Cardiac fibroblast (primary cell): ENCODE measurements at places on chromosomes 1 and 21.

DNA sequence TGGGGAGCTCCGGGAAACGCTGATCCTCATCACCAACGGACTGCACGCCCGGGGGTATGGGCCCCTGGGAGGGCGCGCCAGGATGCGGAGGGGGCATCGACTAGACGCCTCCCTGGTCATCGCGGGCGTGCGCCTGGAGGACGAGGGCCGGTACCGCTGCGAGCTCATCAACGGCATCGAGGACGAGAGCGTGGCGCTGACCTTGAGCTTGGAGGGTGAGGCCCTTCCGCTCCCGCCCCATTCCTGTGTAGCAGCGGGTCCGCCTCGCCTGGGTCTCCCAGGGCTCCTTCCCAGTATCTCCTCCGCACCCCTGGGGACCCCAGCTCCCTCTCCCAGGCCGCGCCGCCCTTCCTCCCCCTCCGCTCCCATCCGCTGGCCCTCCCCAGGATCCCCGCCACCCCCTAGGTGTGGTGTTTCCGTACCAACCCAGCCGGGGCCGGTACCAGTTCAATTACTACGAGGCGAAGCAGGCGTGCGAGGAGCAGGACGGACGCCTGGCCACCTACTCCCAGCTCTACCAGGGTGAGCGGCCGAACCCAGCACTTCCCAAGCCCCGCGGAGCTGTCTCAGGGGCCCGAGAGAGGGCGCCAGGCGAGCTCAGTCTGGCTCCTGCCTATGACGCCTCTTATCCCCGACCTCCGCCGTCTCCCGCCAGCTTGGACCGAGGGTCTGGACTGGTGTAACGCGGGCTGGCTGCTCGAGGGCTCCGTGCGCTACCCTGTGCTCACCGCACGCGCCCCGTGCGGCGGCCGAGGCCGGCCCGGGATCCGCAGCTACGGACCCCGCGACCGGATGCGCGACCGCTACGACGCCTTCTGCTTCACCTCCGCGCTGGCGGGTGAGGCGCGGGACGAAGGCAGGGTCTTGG is 5.0 kb downstream of the HAPLN2 start:
- peak; percentile 45 for DNase-seq

DNA sequence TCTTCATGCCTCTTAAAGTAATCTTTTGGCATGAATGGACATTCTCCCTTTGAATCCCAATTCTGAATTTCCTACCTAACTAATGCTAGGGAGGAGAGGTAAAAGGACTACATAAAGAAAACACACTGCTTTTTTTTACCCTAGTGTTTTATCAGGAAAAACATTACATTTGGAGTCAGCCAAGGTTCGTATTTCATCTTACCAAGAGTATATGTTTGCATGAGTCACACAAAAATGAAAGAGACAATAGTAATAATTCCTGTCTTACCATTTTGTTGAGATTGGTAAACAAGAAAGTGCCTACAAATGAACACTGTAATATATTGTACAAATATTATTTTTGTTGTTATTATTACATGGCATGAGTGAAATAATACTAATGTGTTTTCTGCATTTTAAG is 112.9 kb upstream of the WARS2 start:
- DNase-seq: peak; percentile 20

DNA sequence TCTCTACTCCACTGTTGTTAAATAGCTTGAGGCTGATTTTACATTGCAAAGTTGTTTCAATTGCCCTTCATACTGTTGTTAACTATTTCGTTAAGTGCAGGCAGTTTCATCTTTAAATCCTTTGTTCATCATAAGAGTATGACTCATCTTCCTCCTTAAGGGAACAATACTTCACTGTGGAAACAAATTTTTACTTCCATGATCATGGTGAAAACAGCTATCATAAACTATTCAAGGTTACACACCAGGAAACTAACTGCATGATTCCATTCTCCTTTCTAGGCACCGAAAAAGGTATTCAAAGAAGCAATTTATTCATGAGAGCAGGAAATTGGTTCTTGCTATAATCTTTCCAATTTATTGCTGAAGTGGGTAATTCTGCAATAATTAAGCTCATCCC is 593.2 kb downstream of the LRRIQ3 start:
- DNase-seq: no peak

DNA sequence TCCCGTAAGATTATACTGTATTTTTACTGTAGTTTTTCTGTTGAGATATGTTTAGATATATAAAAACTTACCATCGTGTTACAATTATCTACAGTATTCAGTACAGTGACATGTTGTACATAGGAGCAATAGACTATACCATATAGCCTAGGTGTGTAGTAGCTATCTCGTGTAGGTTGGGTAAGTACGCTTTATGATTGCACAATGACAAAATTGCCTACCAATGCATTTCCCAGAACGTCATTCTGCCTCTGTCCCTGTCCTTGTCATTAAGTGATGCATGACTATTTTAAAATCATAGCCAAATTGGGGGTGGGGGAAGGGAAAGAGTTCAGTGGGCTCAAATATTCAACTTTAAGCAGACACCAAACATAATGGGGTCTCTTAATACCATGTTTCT is 233.8 kb upstream of the TMEM51 start:
- DNase-seq: no peak

DNA sequence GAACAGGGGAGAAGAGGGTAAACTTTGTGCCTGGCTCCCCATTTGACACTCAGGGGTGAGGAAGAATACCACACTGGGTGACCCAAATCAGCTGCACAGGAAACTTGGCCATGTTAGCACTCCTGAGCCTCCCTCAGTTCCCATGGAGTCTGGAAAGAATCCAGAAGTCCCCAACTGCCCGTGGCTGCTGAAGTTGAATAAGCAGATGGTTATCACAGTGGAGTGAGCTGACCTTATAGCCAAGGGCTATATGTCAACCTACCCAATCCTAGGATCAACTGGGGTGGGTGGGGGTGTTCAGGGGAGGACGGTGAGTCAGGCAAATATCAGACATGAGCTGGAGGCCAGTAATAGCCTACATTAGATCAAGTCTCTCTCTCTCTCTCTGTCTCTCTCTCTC is 20.4 kb downstream of the KCNH1 start:
- no peak for DNase-seq

DNA sequence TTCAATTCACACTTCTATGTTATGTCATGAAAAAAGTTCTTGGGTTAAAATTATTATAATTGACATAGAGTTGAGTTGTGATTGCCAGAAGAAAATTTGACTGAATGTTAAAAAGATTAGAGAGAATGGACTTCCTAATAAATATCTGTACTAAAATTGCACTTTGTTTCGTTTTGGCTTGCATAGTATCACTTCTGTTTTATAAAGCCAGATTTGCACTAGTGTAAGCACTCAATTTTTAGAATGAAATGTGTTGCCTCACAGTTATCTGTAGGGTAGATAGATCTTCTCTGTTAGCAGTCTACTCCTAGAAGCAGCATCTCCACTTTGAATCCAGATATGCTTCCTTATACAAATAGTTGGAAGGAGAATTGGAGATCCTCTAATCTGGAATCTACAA is 95.2 kb upstream of the MPC2 start:
- DNase-seq: no peak

DNA sequence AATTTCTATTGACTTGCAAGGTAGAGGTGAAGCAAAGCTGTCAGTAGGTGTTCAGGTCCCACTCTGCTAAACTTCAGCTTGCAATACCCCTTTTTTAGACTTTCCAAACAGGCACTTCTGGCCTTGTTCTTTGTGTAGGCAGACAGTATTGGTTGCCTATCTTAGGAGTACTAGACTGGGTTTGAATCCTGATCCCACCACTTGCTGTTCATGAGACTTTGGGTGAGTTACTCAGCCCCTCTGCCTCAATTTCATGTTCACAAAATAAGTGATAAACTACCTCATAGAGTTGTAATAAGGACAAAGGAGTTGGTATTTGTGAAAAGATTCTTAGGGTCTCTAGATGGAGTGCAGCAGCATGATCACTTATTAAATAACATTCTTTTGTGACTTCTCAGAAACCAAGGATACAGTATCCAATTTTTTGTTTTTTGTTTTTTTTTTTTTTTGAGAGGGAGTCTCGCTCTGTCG is 5.2 kb downstream of the RCC1 start:
- DNase-seq: peak; percentile 47

DNA sequence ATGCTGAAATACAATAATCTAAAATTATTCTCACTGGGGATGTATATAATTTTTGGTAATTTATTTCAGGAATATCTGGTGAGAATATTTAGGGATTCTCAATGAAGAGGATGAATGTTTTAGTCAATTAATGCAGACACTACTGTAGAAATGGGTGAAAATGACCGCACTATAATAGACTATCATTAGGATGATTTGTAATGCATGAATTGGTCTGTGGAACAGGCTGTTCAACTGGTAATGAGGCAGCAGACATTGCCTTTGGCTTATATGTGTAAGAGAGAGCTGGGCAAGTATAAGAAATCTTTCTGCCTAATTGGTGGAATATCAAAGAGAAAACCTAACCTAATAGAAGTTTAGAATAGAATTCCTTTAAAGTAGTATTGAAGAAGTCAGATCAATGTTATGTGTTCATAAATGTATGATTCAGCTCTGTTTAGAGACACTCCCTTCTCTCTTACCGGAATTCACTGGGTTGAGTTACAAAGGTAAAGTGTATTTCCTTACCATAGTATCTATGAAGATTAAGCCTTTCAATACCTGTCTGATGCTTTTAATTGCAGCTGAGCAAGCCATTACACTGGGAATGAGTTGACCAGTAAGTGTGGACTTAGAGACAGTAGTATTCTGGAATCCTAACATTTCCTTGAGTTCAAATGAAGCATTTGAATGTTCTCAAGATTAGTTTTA is 274.5 kb downstream of the S1PR1 start:
- no peak for DNase-seq
